ENCODE measurements at places on chromosomes 7 and 10.
A peak's percentile ranks its signal among the peaks of the same experiment; 100 is the strongest.

DNA sequence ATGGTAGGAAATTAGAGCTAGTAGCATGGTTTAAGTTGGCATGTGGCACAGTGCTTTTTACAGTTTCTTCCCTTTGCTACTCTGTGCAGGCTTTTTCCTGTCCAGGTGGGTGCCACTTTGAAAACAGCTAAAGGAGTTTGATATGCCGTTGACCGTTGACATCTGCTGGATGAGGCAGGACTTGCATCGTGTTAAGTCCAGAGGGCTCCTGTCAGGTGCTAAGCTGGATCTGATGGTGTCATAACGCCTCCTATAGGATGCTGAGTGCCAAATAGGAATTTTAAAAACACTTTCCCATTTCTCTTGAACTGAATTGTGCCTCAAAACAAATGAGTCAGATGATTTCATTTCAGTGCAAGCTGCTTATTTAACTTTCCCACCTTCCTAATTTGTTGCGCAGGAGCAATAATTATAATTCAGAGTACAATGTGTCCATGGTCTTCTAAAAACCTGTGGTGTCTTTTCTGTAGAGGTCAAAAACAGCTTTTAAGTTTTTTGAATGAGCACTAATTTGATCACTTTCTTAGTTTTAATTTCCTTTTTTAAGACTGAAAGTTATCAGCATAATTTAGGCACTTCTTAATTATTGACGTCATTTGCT is 178.3 kb downstream of the CDCA7L start:
- DNase-seq = peak; percentile 64

DNA sequence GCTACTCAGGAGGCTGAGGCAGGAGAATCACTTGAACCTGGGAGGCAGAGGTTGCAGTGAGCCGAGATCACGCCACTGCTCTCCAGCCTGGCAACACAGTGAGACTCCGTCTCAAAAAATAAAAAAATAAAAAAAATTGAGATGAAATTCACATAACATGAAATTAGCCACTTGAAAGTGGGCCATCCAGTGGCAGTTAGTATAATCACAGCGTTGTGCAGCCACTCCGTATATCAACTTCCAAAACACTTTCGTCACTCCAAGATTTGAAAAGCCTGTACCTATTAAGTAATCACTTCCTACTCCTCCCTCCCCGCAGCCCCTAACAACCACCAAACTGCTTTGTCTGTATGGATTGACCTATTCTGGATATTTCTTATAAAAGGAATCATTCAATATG is 20.7 kb upstream of the CACUL1 start:
- DNase-seq = no peak

DNA sequence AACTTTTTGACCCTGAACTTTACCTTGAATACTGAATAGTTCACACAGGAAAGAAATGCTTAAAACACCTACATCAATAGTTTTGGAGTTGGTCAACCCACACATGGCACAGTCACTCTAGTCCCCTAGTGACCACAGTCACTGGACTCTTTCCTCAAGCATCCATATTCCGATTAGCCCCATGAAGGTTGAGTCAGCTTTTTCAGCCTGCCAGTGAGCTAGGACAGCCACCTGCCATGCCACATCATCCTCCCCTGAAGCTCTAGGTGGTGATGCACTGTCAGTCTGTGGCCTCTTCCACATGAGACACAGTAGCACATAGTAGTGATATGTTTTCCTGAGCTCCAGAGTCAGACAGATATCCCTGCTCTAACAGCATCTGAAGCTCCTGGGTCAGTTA is 537.2 kb downstream of the XPNPEP1 start:
- no peak for DNase-seq

- no peak for DNase-seq
Observed at GRCh38 chr10:20492447-20492846, 404.7 kb downstream of the NEBL start.

GRCh38 chr7:130069179-130069977 is 956 bp upstream of the KLHDC10 start:
- no peak for DNase-seq

GRCh38 chr10:95254629-95255028 is 36.2 kb downstream of the PDLIM1 start:
- DNase-seq = no peak

DNA sequence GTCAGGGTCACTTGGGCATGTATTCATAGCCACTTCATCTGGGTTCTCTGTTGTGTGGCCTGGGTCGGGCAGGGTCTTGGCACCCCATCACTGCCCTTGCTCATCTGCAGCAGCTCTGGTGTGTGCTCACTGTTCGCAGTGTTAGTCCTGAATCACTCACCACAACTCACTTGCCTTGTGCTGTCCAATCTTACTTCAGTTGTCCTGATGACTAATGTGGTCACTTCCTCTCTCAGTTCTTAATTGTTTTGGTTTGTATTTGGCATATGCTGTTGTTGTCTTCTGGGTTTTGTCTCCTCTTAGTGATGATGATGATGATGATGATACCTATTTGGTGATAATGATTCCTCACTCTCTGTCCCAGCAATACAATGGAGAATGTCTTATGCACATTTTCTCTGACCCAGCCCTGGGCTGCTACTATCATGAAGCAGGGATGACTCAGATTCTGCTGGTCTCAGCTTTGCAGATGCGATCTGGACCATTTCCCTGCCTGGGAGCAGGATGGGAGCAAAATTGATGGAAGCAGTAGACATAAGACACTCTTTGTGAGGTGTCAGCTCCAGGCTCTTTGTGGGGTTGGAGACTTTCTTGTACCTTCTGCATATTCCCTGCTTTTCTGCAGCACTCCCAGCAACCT is 17.0 kb downstream of the ADRA2A start:
- no peak for DNase-seq

GRCh38 chr10:91642831-91643692 is 10.2 kb upstream of the PPP1R3C start:
- DNase-seq = no peak

DNA sequence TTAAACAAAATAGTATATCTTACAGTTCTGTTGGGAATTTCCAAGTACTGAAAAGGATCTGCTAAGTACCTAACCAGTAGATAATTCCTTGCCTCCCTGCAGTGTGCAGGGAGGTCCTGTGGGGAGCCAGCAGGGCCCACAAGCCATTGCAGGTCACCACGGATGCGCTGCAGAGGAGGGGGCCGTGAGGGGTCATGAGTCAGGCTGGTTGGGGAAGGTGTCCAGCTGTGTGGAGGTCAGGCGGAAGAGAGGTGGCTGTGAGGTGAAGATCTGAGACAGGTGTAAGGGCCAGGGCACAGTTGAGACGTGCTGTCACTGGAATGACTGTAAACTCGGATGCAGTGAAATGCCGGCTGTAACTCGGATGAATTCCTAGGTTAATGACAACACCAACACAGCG is 80.6 kb downstream of the TRRAP start:
- DNase-seq = no peak

DNA sequence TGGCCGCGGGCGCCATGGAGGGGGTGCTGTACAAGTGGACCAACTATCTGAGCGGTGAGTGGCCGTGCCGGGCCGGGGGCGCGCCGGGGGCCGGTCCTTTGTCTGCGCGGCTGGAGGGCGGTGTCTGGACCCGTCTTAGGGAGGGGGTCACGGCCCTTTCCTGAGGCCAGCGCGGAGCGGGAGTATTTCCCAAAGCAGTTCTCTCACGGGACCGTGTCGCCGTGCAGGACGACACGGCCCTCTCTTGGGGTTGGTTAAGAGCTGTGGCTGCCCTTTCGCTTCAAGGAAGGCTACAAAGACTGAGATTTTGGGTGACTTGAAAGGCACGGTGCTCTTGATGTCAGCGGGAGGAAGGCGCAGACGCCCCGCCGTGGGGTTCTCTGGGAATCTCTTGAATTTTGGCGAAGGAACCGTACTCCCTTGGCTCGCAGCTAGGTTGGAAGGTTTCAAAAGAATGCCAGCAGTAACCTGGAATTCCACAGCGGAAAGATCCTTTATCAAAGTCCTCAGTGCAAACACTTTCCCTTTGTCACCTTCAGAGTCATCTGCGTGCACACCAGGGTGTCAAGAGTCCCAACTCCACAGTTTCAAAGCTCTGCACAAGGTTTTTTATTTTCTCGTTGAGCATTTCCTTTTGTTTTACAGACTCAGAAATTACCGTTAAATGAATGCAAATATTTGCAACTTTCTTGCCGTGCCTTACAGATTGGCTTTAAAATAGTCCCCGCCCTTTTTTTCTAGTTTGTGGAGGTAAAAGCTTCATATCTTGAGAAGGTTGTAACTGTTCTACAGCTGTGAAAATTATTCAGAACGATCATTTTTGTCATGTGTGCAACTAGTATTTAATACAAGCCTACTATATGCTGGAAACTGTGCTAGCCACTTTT is 780 bp downstream of the PLEKHA8 start:
- DNase-seq = no peak

DNA sequence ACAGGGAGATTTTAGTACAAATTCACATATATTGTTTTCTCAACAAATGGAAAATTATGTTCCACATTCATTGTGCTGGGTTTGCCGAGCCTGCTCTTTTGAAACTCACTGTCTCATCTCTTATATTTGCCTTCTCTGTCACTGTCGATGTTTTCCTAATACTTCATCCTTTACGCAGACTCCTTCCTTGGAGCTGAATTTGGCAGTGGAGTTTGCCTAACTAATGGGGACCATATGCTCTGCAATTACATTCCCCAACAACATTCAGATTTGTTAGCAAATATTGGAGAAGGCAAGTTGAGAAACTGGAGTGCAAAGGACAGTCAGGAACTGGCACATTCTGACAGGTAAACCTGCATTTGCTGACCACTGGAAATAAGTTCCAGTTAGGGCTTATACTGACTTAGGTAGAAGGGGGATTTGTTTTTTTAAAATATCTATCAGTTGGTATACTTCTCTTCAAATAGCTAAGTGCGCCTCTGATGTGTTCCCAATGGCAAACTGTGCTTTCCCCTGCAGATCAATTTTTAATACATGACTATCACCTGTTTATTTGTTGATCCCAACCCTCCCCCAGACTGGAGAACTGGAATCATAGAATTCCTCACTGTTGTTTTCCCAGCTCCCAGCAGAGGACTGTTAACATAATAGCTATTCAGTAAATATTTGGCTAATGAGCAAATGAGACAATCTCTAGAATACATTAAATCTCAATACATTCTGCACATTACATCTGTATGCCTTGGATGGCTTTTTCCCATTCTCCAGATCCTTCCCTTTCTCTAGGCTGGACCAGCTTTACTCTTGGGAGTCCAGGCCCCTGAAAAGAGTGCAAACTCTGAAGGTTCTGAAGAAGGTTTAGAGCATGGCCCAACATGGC is 769.3 kb downstream of the KCNMA1 start:
- no peak for DNase-seq

DNA sequence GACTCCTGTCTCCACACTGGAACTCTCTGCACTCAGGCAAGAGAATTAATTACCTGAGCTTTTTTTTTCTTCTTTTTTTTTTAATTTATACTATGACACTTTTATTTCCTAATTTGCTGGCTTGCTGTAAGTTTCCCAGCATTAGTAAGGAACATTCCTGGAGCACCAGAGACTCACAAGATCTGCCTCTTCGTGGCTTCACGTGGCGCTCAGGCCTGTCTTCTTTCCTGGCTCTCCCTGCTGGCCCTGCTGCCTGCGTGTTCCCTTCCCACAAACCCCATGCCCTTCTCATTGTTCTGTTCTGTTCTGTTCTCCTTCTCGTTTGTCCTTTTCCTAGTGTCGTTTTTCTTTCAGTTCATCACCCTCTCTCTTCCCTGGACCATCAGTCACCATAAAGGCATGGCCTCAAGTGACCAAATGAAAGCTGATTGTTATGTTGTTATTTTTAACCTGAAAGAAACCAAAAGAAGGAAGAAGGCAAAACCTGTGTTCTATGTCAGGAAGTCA is 591.6 kb upstream of the PFKP start:
- DNase-seq = no peak

GRCh38 chr7:31687024-31687748 is at the start of gene PPP1R17:
Gene PPP1R17, plus strand, starts transcription at chr7:31687215. Its CDS starts 5,227 bp downstream, at chr7:31692442.
- no peak for DNase-seq

DNA sequence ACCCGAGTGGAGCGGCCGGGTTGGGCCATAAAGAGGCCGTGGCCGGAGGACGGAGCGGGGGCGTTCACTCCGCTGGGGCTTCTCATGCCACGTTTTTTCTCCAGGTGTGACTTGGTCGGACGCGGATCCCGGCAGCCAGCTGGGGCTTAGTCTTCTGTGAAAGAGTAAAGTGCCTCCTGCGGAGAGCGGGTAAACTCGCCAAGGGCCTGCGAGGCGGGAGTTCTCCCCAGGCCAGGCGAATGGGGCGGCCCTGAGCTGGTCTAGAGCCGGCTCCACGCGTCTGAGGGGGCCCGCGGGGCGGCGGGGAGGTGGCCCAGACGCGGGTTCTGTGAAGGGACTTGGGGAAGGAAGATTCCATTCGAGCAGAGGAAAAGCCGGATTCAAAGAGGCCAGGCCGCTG is 86.3 kb upstream of the VIPR2 start:
- no peak for DNase-seq

GRCh38 chr10:86350897-86351296 is 15.7 kb downstream of the GRID1 start:
- no peak for DNase-seq

- no peak for DNase-seq
Observed at GRCh38 chr7:157151626-157152339, 13.1 kb downstream of the UBE3C start.

DNA sequence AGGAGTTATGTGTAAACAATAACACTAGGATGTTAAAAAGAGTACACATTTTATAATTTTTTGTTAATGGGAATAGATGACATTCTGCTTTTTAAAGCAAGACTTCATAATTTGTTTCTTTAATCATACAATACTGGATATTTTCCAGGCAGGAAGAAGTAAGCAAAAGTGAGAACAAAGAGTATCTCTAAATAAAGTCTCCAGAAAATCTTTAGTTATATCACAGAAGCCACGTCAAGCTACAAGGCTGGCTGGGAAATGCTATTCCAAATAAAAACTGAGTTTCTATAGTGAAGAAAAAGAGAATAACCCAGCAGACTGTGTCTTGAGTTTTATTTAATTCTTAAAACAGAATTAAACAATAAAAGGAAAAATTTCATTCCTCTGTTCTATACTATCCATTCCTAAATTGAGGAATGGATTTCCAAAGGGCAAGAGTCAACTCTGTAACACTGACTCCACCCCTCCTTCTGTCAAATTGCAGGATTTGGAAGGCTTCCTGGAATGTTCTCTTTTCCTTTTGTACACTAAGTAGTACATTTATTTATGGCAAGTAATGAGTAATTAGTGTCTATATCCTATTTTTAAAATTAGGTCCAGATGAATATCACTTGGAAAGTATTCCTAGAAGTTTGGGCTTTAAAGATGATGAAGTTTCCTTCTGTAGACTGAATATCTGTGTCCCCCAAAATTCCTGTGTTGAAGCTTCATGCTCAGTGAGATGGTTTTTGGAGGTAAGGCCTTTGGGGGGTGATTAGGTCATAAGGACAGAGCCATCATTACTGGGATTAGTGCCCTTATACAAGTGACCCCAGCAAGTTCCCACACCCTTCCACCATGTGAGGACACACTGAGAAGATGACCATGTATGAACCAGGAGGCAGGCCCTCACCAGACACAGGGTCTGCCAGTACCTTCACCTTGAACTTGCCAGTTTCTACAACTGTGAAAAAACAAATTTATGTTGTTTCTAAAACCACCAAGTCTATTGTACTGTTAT is 290.9 kb downstream of the CRPPA start:
- no peak for DNase-seq

GRCh38 chr7:111708072-111708471 is 145.8 kb upstream of the IMMP2L start:
- no peak for DNase-seq

GRCh38 chr7:85508642-85509410 is 322.0 kb upstream of the SEMA3D start:
- DNase-seq = no peak

Measured in right renal cortex interstitium (tissue), 3 donors.